ENCODE measurements at places on chromosomes 6 and 20.

DNA sequence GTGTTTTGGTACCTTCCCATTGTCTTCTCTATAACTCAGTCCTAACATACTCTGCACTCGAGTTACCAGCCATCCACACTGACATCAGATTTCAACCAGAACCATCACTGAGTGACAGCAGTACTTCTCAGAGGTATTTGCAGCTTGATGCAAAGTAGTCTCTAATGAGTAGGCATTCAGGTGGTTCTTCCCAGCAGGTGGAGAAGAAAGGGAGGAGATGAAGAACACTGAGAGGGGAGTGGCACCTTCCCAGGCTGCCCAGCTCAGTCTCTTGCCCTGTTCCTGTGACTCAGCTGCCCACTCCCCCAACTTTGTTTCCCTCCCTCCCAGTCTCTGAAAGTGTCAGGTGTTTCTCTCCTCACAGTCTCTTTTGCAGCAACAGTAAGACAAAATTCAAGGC, 38.7 kb upstream of the SMIM28 start:
- DNase-seq, result no peak

DNA sequence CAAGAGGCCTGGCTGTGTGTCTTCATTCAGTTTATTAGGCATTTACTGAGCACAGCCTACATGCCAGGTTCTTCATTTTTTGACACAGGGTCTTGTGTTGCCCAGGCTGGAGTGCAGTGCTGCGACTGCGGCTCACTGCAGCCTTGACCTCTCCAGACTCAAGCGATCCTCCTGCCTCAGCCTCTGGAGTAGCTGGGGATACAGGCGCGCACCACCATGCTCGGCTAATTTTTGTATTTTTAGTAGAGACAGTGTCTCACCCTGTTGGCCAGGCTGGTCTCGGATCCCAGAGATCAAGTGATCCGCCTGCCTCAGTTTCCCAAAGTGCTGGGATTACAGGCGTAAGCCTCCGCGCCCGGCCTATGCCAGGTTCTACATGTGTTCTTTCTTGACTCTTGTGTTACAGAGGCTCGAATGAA, 601 bp upstream of the ATRN start:
- no peak for DNase-seq

- DNase-seq, result no peak
These were observed 1120.1 kb upstream of the CITED2 start for GRCh38 chr6:140494321-140495108.

DNA sequence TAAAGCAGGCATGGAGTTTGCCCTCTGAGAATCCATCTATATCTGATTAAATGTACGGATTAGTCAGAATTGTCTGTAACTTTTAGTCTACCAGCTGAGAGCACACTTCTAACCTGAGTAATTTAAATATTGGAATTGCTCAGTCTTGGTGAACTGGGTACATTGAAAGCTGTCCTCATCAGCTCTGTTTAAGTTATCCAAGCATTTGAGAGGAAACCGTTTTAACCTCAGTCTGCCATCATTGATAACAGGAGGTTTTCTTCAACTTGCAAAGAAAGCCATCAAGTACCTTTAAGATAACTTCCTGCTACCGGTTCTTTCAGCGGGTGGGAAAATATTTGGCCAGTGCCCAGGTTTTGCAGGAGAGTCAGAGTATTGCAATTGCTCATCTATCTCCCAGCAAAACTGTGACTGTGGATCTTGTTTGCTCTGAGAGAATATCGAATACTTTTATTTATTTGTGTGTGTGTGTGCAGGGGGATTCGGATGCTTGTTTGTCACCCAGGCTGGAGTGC, 31.1 kb upstream of the F13A1 start:
- no peak for DNase-seq

- no peak for DNase-seq
These were observed 8.4 kb upstream of the SPINT3 start for GRCh38 chr20:45523821-45524220.

DNA sequence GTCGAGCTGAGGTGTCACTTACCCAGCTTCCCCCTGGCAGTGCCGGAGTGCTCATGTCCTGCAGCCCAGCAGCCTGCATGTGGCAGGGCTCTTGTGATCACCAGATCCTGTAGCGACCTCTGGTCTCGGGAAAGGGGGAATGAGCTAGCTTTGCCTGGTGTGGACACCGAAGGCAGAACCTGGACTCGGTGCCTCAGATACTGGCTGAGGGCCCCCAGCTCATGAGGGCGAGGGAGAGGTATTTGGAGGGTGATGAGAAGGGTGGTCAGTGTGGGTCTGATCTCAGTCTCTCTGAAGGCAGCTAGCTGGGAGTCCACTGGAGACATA, 26.3 kb downstream of the SUN5 start:
- DNase-seq, result no peak

DNA sequence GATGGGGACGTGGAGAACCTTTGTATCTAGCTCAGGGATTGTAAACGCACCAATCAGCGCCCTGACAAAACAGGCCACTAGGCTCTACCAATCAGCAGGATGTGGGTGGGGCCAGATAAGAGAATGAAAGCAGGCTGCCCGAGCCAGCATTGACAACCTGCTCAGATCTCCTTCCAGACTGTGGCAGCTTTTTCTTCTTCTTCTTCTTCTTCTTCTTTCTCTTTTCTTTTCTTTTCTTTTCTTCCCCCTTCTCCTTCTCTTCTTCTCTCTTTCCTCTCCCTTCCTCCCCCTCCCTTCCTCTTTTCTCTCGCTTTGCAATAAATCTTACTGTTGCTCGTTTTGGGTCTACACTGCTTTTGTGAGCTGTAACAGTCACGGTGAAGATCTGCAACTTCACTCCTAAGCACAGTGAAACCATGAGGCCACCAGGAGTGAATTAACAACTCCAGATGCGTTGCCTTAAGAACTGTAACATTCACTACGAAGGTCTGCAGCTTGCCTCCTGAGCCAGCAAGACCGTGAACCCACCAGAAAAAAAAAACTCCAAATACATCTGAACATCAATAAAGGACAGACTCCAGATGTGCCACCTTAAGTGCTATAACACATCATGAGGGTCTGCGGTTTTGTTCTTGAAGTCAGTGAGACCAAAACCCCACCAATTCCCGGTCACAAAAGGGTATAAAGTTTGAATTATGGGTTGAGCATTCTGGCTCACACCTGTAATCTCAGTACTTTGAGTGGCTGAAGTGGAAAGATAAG, 19.6 kb upstream of the SERPINB1 start:
- no peak for DNase-seq

GRCh38 chr20:35207950-35208611, 18.4 kb upstream of the MMP24 start:
- peak; percentile 58 for DNase-seq

GRCh38 chr6:138724015-138724414, 49.6 kb upstream of the CCDC28A start:
- DNase-seq, result no peak

DNA sequence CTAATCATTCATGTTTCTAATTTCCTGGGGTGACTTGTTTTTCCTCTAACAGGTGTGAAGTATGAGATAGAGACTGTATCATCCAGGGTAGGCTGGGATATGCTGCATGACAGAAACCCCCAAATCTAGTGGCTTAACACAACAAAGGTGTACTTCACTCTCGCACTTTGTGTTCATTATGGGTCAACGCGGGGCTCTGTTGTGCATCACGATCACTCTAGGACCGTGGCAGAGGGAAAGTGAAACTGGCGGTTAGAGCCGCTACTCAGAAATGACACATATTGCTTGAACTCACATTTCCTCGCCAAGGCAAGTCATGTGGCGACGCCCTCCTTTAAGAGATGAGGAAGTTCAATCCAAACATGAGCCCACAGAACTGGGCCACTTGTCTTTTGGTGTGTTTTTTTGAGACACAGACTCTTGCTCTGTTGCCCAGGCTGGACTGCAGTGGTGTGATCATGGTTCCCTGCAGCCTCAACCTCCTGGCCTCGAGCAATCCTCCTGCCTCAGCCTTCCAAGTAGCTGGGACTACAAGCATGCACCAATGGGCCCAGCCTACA, 41.3 kb downstream of the PCNA start:
- no peak for DNase-seq

GRCh38 chr6:127100510-127101140, 17.8 kb upstream of the RSPO3 start:
- no peak for DNase-seq

GRCh38 chr6:147793871-147794643, 285.6 kb downstream of the SAMD5 start:
- no peak for DNase-seq

- no peak for DNase-seq
These were observed 111.0 kb downstream of the NOL4L start for GRCh38 chr20:32474009-32474716.

DNA sequence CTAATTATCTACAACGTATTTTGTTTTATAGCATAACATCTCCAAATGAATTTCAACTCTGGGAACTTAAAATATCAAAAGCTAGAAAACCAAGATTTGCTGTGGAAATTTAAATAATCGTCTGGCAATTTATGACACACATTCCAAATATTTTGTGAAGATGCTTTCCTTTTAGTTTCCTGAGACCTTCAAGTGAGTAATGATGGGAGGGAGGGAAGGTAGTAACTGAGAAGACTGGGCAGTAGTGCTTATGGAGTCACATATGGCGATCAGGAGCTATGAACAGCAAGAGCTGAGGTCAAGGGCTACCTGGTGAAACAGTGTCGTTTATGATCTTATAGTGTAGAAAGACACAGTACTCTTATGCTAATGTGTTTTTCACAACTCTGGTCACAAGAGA, 178.2 kb upstream of the THEMIS start:
- DNase-seq, result no peak

GRCh38 chr6:55705451-55706440, 126.8 kb upstream of the HMGCLL1 start:
- no peak for DNase-seq

GRCh38 chr6:108361312-108361932, 66.6 kb downstream of the AFG1L start:
- DNase-seq, result no peak

DNA sequence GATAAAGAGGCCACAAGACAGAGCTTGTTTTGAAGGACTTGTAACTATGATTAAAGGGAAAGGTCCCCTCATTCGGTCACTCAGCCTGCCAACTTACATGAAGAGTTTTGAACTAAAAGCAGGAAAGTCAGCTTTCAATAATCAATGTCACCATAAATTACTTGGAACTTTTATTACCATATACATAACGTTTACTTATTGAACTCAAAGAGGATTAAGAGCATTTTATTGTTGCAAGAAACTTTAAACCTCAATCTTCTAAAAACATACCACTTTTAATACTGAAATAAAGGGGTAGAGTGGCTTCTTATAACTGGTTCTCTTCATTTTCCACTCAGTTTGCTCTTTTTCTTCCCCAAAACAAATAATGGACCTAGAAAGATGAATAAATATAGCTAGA, 65.1 kb downstream of the CNKSR3 start:
- no peak for DNase-seq

DNA sequence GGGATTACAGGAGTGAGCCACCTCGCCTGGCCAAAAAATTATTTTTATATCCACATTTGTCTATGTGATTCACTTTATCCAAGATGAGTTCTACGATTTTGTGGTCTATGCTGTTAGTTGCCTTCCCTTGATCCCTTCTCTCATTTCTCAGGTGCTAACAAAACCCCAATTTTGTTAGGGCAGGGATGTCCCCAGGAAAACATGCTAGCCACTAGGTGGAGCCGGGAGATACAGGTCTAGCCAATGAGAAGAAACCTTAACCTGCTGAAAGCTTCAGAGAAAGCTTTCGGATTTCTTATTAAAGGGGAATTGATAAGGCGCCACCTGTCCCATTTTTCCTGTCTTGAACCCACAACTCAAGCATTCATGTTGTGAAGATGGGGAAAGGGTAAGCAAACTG, 167.4 kb upstream of the OLIG3 start:
- no peak for DNase-seq

- DNase-seq, result no peak
These were observed 99.2 kb downstream of the QKI start for GRCh38 chr6:163513570-163514166.

DNA sequence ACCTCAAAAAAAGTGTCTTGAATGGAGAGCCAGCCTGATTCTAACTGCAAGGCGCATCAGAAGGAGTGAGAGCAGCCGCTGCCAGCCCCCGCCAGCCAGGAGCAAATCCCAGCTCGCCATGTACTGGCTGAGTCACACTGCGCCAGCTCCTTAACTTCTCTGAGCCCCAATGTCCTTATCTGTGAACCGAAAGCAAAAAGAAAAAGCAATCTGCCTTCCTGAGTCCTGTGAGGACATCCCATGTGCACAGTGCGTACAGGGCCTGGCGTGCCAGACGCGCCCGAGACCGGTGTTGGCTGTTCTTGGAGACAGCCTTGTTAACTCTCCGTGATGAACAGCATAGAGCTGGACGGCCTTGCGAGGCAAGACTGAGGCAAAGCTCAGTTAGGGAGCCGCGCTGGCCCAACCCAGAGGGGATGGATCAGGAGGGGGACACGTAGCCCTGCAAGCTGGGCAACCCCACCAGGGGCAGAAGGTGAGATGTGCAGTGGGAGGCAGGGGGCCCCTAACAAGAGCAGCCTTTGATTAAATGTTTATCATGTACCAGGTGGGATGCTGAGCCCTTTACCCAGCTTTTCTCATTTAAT, 122.7 kb downstream of the AGPAT4 start:
- DNase-seq, result no peak

DNA sequence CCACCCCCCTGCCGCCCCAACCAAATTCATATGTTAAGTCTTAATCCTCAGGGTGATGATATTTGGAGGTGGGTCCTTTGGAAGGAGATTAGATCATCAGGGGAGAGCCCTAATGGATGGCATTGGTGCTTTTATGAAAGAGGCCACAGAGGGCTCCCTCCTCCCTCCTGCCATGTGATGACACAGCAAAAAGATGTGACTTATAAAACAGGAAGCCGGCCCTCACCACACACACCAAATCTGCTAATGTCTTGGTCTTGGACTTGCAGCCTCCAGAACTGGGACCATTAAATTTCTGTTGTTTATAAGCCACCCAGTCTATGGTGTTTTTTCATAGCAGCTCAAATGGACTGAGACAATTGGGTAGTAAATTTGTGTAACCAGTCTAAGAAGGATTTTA, 176.3 kb downstream of the ADGRG6 start:
- DNase-seq, result no peak

GRCh38 chr6:5095236-5095635, 10.1 kb downstream of the PPP1R3G start:
- DNase-seq, result no peak

DNA sequence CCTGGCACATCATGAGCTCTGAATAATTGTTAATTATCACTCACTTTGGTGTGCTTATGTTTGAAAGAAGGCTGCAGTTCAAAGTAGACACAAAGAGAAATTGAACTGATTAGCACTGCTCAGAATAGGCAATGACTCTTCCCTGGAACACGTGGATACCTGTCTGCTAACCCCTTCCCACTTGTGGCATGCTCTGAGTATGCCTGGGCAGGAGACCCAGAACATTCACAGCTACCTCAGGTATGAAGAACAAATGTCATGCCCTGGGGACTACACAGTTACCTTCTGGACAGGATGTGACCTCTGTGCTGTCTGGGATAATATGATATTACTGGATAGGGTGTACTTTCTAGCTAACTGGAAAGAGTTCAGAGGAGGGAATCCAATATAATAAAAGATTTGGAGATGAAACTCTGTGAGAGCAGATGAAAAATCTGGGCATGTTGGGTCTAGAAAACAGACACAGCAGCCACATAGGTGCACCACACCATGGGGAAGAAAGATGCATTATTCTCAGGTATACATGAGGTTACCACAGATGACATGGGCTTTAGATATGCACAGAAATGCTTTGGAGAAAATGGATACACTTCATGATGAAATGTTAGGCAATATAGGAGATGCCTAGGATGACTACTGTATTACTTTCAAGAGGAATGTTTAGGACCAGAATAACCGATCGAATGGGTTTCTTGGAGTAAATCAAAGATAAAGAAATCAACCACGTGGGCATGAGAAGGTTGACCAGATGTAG, 324.2 kb upstream of the PREP start:
- no peak for DNase-seq

GRCh38 chr6:3258201-3258600, 546 bp upstream of the PSMG4 start:
- no peak for DNase-seq
